ENCODE measurements at places on chromosomes 1 and 21.

GRCh38 chr1:212118167-212118871, 82.8 kb downstream of the DTL start:
- no peak for DNase-seq

- DNase-seq: no peak
These were observed 14.1 kb downstream of the TOR3A start for GRCh38 chr1:179095924-179096323.

DNA sequence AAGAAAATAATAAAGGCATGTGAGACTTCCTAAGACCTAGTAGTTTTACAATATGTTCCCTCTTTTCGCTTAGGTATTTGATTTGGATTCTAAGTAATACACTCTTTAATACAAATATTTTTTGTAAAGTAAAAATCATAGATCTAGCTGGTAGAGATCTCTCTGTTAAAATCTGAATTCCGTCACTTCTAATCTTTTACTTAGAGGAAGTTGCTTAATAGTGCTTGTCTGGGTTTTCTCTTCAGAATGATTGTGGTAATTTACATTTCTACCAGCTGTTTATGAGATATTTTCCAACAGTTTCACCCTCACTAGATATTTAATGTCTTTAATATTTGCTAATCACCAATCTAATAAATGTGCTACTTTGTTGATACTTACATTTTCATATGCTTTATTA, 23.3 kb downstream of the RBM11 start:
- DNase-seq: no peak

DNA sequence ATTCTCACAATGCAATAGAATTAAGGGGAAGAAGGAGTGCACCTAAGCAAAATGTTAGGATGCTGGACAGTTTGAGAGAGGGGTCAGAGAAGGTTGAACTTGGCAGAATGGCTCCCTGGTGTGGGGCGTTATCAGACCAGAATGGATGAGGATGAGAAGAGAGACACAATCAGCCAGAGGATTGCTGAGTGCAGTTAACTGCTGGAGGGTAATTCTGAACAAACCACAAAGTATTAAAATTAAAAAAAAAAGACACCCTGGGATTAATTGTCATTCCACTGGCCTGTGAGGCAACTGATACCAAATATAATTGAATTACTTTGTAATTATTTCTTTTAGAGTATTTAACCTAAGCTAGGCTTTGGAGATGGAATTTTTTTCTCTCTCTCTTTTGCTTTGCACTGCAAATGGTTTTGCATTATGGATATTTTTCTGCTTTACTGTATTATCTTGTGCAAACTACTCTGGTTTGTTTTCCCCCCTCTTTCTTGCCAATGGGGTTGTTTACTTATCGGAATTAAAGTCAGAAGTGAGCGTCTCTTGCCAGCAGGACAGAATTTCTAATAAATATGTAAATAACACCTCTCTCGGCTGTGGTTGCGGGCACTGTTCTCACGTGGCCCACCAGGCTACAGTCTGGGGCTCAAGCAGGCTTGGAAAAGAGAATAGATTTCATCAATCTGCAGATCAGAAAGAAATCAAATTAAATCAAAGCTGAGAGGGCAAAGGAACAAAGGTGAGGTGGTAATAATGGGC, 572.9 kb upstream of the CAMK1G start:
- DNase-seq: no peak

- DNase-seq: no peak
These were observed 963 bp upstream of the CYP4B1 start for GRCh38 chr1:46797696-46798470.

DNA sequence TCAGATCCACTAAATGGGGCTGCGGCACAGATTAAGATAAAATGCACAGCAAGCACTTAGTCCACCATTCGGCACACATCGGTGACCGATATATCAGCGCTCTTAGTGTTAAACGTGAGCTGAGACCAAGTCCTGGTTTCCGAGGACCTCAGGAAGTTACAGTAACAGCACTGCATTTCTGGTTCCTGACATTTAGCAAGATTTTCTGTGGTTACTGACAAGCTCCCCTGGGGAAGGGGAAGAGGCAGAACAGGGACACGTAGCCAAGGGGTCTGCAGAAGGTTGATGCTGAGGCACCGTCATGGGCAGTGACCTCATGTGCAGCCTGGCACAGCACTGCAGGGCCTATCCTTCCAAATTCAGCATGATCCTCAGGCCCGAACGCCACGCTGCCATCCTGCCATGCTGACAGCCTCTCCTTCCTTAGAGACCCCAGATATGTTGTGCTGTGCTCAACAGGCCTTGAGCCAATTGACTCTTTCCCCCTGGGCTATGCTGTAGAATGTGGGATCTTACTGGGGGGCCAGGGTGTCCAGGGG, 13.4 kb upstream of the PEF1 start:
- DNase-seq: no peak

DNA sequence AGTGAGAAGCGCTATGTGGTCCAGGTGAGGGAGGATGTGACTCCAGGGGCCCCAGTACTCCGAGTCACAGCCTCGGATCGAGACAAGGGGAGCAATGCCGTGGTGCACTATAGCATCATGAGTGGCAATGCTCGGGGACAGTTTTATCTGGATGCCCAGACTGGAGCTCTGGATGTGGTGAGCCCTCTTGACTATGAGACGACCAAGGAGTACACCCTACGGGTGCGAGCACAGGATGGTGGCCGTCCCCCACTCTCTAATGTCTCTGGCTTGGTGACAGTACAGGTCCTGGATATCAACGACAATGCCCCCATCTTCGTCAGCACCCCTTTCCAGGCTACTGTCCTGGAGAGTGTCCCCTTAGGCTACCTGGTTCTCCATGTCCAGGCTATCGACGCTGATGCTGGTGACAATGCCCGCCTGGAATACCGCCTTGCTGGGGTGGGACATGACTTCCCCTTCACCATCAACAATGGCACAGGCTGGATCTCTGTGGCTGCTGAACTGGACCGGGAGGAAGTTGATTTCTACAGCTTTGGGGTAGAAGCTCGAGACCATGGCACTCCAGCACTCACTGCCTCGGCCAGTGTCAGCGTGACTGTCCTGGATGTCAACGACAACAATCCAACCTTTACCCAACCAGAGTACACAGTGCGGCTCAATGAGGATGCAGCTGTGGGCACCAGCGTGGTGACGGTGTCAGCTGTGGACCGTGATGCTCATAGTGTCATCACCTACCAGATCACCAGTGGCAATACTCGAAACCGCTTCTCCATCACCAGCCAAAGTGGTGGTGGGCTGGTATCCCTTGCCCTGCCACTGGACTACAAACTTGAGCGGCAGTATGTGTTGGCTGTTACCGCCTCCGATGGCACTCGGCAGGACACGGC, 2.2 kb downstream of the CELSR2 start:
- DNase-seq: no peak

- DNase-seq: no peak
These were observed 10.7 kb downstream of the PSRC1 start for GRCh38 chr1:109272021-109272799.

DNA sequence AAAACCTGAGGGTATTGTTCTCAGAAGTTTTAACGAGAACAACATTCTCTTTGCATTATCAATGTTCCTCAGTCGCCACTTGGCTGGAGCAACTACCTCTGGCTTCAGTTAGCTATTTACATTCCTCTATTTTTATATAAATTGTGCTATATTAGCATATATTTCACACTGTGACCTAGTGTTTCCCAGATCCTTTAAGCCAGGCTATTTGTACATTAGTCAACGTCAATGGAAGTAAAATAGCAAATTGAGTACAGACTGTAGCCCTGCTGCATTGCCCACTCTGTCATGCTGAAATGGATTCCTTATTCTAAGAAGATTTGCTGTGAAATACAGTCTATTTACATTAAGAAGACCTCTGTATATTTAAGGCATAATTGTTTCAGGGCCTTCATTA, 213.8 kb downstream of the ROR1 start:
- no peak for DNase-seq

DNA sequence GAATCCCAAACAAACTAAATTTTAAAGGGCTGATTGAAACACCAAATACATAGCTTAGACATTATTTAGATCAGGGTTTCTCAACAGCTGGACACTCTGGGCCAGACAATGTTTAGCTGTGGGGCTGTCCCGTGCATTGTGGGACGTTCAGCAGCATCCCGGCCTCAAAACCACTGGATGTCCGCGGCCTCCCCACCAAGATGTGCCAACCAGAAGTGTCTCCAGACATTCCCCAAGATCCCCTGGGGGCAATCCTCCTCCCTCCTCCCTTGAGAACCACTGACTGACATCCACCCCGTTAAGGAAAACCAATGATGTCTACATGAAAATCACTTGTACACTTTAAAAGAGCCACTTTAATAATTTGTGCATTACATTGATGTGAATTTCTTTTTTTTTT, 38.4 kb downstream of the CLSTN1 start:
- DNase-seq: no peak

GRCh38 chr1:229636042-229636441, 10.0 kb downstream of the URB2 start:
- no peak for DNase-seq

GRCh38 chr21:44354775-44355771, 1.7 kb downstream of the TRPM2 start:
- DNase-seq: no peak

DNA sequence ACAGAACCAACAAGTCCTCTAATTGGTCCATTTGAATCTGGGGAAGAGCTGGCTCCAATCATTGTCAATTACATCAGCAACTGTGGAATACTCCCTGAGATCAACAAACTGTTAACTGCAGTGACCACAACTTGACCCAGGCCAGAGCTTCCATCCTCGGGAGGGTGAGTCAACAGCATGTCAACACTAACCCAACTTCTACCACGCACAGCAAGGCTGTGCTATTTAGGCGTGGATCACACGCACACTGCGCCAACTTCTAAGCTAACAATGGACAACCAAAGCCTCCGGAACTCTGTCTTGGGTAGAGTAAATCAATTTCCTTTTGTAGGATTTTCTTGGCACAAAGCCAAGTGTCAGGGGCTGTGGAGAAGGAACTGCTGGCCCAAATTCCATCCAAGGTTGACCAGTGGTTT, 30.4 kb downstream of the APP start:
- no peak for DNase-seq

DNA sequence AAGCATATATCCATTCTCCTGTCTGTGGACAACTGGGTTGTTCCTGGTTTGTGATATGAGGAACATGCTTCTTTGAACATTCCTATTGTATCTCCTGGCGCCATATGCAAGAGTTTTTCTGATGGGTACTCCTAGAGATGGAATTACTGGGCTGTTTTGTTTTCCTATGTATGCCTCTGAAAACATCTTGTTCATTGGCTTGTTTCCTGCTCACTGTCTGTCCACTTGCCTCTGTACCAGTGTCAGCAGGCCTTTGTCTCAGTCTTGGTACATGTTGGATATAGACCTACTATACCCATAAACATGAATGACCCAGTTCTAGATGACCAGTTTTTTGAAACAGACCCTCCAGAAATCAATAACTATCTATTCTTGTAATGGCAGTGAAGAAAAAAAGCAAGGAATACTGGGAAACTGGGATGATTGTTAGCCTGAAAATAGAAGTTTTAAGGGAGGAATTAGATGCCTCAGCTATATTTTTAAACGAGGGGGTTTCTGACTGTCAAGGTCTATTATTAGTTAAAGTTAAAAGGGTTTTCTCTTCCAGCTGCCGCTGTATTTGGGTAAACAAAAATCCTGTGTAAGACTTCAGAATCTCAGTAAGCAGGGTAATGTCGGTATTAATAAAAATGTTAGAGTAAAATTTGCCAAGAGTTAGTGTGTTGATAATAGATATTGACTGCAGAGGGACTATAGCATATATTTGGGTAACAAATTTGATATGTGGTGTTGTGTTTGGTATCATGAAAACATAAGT, 103.6 kb downstream of the RYR2 start:
- no peak for DNase-seq

- no peak for DNase-seq
These were observed 92.0 kb upstream of the CCDC190 start for GRCh38 chr1:162952956-162953355.

- peak; percentile 18 for DNase-seq
These were observed 486.9 kb upstream of the USP24 start for GRCh38 chr1:55702064-55702463.

DNA sequence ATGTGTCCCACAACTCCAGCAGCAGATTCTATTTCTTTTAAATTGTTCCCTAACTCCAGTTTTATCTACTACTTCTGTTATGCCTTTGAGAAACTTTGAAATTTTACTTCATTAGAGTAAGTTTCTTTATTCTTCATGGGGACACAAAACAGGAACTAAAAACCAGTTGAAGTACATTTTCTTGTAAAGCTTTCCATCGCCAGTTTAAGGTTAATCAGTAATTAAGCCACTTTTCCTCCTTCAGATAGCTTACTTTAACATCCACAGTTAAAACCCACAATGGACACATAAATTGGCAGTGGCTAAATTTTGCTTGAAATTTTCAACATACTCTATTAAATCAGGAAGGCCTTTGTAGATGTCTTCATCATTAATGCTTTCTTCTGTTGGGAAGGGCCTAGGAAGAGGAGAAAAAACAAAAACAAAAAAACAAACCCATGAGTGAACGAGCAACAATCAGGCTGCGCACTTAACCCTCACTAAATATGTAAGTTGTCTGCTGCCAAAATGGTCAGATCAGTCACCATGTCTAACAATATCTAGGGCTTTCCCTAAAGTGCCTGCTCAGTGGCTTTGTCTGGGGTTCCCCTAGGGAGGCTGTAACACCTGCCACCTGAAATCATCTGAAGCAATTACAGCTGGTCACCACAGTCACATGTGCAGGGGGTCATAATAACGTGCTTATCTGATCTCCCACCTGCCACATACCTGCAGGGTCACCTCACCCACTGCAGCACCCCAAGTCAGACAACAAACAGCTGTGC, 187.9 kb downstream of the VAV3 start:
- no peak for DNase-seq

DNA sequence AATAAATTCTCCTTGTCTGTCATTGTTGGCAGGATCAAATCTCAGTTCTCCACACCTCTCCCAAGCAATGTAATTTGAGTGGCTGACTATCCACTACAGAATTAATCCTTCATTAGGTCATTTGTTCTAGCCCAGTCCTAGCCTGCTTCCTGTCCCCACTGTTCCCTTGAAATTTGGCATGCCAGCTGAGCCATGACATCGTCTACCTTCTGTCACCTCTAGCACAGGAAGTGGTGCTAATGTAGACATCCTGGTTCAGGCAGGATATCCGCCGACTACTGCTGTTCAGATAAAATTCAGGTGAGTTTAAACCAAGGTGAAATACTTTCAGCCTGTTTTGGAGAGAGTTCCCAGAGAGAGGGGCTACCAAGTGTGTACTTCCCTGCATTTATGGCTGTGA, 5.9 kb downstream of the CHRM3 start:
- DNase-seq: no peak

GRCh38 chr1:66757722-66758240, 5.5 kb downstream of the DYNLT5 start:
- DNase-seq: no peak
